Skeletal muscle cell (primary cell): ENCODE measurements at places on chromosomes 12 and 14.

DNA sequence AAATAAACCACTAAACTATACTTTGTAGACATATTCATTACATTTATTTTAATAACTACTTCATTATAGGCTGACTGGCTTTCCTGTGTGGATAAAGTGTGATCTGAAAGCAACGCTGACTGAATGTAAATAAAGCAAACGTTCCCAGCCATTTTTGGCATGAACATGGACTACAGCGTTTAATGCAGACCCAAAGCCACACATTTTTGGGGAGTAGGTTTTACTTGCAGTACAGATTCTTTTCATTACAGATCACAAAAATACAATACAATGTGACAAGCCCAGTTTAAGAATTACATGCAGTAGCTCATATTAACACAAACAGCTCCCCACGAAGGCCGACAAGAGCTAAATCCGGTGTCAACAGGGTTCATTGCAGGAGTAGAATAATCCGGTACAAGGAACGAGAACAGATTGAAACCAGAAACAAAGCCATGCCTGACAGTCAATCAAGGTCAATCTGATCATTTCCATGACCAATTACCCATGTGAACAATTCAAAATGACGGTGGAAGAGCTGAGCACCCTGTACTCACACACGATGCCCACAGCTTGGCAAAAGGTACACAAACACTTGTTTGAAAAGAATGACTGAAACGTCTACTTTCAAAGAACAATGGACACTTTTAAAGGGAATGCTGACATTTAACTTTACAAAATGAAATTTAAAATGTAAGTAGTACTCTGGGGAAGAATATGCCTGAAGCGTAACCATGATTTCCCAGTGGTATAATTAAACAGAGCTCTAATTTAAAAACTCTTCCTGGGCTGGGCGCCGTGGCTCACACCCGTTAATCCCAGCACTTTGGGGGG lies 5.3 kb downstream of the BAG5 start:
- DNase-seq = no peak

DNA sequence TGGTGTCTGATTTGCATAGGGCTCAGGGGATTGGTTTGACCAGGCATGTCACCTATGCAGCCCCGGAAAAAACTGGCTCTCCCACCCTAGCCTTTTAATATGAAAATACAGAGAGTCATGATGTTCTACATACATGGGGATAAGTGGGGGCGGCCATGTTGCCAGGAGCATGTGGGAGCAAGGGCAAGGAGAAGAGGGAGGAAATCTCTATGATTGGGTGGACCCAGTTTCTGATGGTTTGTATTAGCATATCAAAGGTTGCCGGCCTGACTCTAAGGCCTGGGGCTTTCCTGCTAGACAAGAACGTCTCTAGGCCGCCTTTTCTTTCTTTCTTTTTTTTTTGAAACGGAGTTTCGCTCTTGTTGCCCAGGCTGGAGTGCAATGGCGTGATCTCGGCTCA lies 123.4 kb upstream of the CPSF6 start:
- no peak for DNase-seq

DNA sequence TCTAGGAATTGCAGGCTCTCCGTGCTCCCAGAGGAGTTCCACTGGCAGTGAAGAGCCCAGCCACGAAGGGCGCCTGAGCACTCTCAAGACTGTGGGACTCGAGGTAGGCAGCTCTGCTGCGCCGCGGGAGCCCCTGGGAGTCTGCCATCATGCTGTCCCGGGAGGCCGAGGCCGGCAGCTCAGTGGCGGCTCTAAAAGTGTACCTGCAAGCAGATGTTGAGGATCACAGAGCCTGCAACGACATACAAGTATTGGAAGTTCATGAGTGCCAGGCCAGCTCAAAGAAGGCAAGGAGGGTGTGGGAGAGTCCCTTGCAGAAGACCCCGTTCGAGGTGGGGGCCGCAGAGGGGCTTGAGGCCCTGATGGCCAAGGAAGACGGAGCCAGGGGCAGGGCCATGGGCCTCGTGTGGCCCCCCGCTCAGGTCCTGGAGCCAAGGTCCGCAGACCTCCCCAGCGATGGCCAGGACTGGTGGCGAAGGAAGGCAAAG lies 62.7 kb downstream of the MUCL1 start:
- no peak for DNase-seq

GRCh38 chr12:4910502-4911315 lies 1.0 kb downstream of the KCNA1 start:
- no peak for DNase-seq

GRCh38 chr14:55802986-55803872 lies 223.2 kb downstream of the KTN1 start:
- DNase-seq = no peak

- no peak for DNase-seq
Measured at GRCh38 chr12:66482351-66483203, 180.3 kb downstream of the HELB start.

DNA sequence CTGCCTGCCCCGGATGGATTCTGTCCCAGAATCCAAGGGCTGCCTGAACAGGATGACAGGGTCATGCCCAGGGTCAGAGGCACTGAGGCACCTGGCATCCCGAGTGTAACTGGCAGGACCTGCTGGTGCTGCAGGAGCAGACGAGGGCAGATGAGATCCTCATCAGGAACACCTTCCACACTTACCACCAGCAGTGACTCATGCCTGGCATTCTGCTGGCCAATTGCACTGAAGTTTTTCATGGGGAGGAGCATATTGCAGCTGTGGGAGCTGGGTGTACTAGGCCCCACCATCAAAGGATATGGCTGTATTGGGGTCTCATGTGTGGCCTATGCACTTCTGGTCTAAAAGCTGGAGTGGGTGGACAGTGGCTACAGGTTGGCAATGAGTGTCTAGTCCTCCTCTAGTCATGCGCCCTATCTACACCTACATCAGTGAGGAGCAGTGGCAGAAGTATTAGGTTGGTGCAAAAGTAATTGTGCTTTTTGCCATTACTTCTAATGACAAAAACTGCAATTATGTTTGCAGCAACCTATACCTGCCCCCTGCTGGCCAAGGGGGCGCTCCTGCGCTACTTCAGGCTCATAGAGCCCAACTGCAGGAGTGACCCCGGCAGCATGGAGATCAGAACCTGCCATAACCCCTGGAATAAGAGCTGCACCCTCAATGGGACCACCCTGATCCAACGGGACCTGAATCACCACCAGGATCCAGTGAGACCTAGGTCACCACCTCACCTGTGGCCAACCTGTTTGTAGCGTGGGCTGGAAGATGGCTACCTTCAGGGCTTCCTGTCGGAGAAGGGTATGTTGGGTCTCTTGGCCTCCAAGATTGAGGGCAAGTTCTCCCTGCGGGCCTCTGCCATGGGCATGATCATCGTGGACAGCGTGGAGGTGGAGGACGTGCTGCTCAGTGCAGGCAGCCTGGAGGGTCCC lies 8.0 kb upstream of the C12orf42 start:
- no peak for DNase-seq

- no peak for DNase-seq
Measured at GRCh38 chr14:70804556-70805162, 4.7 kb downstream of the MAP3K9 start.

DNA sequence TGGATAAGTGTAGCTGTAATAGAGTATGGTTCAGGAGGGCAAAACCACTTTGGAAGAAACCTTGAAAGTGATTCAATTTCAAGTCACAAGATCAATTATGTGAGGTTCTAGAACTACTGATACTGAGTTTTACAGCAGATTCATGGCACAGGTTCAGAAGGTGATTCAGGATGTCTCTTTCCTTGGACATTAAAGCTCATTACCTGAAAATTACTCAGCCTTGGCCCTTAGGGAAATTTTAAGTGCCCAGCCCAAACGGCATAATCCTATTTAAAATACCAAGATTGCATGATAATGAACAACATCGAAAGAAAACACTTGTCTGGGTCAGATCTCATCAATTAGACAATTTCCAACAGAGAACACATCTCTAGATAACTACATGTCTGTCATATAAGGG lies 70.2 kb upstream of the SLC38A2 start:
- no peak for DNase-seq

DNA sequence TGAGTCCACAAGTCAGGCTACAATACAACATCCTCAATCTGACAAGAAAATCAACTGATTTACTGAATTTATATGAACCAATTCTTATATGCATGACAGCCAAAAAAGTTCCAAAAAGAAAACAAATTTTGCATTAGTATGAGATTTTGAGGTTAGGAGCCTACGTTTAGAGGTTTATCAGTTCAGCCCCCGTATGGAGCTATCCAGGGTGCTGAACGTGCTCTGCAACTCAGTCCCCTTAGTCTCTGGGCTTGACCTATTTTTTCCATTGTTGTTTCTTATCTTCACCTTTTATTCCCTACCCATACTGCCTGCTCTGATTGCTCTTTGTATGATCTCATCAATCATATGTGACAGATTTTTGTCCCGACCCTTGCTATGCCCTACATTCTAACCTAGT lies 693.0 kb downstream of the NRXN3 start:
- peak; percentile 0 for DNase-seq

- peak; percentile 92 for DNase-seq
Measured at GRCh38 chr12:46556105-46556559, 183.6 kb upstream of the SLC38A2 start.

DNA sequence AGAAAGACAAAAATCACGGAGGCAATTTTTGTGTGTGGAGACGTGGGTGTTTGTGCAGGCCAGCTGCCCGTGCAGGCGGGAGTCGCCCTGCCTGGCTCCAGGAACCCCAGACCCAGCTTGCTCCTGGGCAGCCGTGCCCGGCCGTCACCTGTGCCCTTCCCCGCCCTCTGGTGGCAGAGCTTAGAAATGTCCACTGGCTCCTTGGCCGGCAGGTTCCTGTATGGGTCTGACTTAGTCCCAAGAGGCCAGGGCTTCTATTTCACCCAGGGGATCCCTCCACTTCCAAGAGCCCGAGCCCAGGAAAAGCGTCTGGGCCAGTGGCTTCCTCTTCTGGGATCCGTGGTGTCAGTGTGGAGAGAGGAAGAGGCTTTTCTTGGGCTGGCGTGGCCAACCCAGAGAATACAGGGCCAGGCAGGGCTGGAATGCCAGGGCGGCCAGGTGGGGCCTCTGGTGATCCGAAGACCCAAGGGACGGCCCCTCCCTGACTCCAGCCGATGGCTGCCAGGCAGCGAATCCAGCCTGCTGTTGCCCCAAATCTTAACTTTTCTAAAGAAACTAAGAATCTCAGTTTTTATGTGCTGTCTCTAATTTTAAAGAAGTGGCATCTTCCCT lies 120.9 kb downstream of the TMEM132C start:
- DNase-seq = no peak

- DNase-seq = no peak
Measured at GRCh38 chr12:90897986-90898385, 57.0 kb downstream of the CCER1 start.

DNA sequence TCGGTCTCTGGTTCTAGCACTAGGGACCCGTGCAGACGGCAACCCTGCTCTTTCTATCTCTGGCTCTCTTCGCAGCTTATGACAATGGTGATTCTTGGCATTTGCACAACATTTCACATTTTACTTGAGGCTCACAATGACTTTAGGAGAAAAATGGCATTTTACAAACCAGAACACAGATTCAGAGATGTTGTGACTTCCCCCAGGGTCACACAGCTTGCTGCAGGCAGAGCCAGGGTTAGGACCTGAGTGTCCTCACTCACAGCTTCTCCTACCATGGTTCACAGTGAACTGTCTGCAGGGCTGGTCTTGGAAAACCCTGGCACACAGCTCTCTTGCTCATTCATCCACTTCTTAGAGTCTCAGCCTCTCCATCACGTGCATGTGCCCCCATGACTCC lies 23.7 kb downstream of the P2RX7 start:
- no peak for DNase-seq

DNA sequence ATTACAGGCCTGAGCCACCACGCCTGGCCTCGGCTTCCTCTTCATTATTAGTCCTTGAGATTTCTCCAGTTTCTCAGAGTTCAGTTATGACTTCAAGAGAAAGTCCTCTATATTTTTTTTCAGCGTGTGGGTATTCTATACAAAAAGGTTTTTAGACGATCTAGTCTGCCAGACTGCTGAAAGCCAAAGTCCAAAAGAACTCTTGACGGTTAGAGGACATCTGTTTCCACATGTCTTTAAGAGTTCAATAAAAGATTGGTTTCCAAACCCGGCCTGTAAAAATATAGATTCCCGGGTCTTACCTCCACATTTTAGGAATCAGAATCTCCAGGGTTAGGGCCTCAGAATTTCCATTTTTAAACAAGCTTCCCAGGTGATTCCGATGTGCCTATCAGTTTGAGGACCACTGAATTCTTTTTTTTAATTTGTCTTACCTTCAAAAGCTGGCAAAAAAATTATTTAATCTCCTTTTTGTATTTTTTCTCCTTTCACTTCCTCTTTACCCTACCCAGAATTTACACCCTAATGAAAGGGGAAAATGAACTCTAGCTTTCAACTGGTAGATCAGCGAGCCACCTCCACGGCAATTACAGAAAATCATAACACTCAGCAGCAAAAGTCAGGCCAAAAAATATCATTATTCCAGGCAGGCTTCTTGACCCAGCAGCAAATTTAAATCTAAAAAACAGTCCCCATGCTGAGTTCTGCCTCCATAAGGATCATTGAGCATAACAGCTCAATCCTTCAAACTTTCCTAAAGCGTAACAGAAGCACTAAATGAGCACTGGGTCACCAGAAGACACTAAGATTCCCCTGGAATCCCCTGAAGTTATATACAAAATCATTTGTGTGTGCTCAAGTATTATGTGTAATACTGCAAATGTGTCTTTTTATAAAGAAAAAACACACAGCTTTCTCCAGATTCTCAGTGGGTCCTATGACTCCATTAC lies 8.7 kb downstream of the NT5DC3 start:
- no peak for DNase-seq

- DNase-seq = peak; percentile 18
Measured at GRCh38 chr12:113700943-113701342, 229.3 kb upstream of the LHX5 start.

DNA sequence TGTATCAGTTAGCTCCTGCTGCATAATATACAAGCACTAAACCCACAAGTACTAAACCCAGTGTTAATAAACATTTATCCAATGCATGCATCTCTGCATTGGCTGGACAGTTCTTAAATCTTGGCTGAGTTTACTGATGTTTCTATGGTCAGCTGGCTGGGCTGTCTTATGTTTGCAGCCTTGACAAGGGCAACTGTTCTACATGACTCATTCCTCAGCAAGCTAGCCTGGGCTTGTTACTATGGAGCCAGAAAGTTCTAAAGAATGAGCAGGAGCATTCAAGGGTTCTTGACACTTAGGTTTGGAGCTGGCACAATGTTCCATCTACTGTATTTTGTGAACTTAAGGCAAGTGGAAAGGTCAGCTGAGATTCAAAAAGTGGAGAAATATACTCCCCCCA lies 199.1 kb downstream of the GLT1D1 start:
- DNase-seq = no peak

DNA sequence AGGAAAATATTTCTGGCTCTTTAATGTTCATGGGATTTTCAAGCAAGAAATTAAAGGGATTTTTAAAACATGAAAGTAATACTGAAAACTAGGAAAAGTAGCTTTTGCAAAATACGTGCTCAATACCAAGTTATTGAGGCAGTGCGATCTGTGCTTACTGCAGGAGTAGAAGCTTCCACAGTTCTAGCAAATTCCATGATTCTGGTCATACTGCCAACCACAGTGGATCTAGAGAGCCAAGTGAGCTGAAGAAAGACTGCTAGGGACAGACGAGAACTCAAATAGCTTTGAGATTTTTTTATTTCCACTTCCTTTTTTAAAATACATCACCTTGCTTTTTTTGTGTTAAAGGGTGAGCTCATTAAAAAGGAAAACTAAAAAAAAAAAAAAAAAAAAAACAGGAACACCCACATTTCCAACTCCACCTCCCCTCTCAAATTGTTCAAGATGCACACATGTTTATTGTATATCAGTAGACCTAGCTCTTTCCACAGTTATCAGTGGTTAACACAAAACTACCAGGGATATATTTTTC lies 26.2 kb downstream of the EGLN3 start:
- DNase-seq = no peak
